ENCODE measurements at places on chromosomes 2 and 18.

GRCh38 chr2:113089916-113090315 is 22.1 kb downstream of the IL1F10 start:
- DNase-seq, result no peak

GRCh38 chr2:24744356-24744755 is 48.8 kb downstream of the PTRHD1 start:
- no peak for DNase-seq

DNA sequence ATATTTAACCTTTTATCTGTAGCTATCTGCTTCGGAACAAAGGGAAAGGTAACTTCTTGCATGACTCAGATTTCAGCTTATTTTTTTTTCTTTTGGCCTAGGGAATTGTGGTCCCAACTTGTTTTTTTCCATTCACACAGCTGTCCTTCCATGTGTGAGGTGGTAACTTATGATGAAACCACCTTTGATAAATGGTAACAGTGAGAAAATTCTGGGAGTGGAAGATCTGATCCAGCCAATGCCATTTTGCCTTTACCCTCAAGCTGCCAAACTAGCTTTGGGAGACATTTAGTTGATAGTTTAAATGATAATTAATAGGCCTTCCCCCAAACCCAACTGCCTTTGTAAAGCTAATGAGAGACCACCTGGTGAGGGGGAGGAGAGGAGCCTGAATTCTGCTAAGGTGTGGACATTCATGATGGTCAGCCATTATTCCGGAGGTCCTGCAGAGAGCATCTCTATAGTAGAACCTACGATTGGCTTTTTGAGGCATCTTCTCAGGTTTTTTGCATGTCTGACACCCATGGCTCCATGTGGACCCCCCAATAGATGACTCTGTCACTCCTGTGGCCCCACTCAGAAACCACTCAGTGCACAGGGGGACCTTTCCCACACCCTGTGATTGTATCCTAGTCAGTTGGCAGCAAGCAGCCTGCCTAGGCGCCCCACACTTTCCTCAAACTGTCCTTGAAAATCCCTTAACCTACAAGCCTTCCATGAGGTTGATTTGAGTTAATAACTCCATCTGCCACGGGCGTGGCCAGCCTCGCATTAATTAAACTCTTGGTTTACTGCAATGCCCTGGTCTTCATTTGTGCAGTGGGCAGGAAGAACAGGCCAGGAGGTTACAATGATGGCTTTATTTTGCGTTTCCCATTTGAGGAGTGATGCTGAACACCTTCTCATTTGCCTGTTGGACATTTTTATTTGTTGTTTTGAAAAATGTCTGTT is 263.5 kb upstream of the PXDN start:
- no peak for DNase-seq

DNA sequence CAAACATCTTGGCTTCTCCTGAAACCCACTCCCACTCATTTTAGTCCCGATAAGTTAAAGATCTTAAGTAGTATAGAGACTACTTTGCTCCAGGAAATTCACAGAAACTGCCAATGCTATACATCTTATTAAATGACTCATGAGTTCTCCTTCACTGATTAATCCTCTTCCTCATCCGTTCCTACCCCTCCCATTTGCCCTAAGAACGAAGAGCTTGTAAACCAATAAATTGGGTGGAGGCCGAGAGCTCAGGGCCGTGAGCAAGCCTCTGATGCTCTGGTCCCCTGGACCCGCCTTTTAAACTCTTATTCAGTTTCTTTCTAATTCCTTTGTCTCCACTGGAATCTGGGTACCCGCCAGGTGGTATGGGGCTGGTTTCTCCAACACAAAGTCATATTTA is 68.6 kb downstream of the METTL8 start:
- no peak for DNase-seq

DNA sequence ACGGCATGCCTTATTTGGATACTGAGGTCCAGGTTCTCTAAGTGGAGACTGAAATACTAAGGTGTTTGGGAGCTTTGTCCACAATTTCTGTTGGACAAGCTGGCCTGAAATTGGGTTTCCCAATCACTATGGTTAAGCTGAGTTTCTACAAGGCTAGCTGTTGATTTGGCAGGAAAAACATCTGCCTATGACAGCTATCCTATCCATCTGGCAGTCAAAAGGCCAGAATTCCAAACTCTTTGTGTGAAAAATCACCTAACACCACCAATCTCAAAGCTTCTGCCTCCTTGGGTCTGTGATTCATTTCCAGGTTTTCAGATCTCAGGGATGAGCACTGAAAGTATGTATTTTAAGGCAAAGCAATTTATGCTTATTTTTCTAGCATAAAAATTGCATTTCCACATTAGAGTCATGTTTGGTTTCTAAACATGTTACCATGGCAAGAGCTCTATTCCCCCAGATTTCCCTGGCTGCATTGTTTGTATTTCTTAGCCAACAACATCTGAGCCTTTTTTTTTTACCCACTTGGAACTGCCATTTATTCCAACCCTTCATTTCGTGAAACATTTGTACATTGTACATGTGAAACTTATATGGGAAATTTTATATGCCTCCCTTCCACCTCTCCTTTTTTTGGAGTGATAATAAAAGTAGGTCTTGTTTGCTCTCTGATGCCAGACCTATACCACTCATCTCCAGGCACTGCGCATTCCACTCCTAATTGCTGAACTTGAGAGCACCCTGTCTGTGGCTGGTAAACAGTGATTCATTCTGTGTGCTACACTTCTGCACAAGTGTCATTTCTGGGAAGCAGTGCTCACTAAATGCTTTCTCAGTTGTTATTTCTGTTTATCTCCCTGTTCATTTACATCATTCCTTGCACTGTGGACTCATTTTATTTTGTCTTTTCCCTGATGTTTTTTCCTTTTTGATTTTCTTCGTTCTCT is 15.9 kb upstream of the CCDC85A start:
- DNase-seq, result no peak

DNA sequence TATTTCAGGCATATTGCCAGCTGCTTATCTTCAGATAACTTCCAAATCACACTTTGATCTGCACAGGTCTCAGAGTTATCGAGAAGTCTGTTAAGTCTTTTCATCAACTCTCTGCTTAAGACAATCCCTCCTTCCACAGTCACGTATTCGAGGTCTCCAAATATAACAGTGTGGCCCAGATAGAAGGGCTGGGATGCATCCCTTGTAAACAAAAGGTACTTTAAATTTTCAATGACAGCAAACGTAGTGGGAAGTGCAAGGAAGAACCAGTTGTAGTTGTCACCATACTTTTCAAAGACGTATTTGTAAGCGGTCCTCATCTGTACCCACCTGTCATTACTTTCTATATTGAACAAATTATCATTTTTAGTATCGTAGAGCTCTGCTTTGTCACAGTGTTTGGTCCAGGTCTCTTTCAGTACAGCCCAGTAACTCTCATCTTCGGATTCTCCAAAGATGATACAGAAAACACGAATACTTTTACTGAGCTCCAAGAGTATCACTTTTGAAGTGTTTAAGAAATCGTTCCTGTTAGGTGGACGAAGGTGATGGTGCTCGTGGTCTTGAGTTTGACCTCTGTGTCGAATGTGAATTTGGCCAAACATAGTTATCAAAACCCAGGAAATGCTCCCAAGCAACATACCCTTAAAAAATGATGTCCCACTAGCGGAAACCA is 445 bp downstream of the C1GALT1C1L start:
- DNase-seq, result no peak

DNA sequence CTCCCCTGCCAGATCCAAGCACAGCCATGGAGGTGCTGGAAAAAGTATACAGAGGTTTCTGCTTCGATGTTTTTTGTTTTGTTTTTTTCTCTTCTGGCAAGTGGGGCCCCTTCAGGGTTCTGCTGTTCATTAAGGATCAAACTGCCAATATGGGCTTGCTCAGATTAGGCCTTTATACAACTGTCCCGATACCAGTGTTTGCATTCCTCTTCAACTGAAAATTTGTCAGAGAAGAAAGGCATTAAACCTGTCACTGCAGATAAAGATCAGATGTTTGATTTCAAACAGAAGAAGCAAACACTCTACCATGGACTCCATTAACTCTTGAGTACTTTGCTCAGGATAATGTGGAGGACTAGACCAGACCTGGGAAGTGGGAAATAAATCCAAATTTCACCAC is 396.0 kb upstream of the SMIM21 start:
- no peak for DNase-seq
